ENCODE measurements at places on chromosomes 4 and X.
A peak's percentile ranks its signal among the peaks of the same experiment; 100 is the strongest.

DNA sequence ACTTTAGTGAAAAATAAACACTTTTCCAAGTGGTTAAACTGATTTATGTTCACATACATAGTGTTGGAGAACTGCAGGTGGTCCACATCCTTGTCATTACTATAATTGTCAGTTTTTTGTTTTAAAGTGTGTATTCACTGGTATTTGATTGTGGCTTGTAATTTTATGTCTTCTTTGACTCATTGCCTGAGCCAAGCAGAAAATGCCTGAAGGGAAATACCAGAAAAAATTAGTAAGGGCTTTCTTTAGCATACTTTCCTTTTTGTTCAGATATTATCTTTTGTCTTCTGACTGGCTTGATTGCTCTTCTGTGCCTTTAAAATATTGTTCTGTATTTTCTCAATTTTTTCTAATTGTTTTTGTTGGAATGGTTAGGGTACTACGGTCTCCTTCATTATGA lies 981.3 kb downstream of the C4orf33 start:
- no peak for DNase-seq

GRCh38 chr4:41613821-41614220 lies 75.9 kb downstream of the LIMCH1 start:
- DNase-seq: no peak

DNA sequence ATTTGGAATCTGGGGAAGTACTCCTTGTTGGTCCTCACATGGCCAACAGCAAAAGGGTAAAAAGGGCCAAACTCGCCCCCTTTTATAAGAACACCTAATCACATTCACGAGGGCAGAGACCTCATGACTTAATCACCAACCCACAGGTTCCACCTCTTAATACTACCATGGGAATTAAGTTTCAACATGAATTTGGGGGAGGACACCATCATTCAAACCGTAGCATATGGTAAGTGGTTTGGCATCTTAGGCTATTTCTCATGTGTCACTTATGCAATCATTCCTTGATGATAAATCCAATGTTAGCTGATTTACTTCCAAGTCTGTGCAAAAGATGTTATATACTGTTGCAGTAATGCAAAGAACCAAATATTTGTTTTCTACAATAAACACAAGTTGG lies 302.9 kb upstream of the FAM241A start:
- no peak for DNase-seq

- DNase-seq: peak; percentile 2
Measured at GRCh38 chrX:30735839-30736238, 82.6 kb downstream of the GK start.

DNA sequence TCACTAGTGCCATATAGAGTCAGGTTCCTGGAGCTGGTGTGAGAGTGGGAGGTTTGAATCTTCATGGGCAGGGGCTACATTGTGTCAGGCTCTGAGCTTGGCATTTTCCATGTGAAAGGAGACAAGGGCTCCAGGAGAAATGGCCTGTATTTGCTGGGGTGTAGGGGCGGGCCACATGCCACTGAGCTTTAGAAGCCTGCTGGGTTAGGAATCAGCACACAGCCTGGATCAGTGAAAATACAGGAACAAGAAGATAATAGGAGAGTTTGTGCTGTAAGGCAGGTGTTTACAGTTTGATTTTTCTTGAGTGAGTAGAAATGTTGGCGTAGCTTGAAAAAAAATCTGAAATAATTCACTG lies 35.4 kb downstream of the TBC1D14 start:
- no peak for DNase-seq

- peak; percentile 25 for DNase-seq
Measured at GRCh38 chrX:103175944-103176753, 38.8 kb upstream of the BEX4 start.

DNA sequence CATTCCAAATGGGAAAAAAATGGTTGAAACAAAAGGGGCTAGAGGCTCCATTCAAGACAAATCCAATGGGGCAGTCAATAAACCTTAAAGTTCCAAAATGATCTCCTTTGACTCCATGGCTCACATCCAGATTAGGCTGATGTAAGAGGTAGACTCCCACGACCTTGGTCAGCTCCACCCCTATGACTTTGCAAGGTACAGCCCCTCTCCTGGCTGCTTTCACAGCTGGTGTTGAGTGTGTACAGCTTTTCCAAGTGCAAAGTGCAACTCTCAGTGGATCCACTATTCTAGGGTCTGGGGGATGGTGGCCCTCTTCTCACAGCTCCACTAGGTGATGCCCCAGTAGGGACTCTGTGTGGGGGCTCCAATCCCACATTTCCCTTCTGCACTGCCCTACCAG lies 21.5 kb downstream of the SULT1B1 start:
- no peak for DNase-seq

DNA sequence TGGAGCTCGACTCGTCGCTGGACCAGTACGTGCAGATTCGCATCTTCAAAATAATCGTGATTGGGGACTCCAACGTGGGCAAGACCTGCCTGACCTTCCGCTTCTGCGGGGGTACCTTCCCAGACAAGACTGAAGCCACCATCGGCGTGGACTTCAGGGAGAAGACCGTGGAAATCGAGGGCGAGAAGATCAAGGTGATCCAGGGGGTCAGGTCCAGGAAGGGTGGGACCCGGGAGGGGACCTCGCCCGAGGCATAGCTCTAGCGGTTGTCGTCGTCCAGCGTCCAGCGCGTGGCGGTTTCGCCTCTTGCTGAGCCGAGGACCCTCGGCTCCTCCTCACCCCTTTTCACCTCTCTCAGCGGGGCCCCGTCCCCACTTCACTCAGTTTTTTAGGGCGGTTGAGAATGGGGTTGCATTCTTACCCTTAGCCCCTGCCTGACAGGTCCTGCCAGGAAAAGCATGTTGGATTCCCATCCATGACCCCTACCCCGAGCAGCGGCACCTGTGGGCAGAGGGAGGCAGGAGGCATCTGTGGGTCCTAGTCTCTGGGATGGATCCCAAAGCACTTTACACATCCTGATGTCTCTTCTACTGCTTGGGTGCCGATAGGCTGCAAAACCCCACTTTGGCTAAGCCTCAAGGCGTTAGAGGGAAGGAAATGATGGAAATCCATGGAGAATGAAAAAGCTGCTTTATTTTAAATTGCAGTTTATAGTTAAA lies 524 bp downstream of the RAB33A start:
- no peak for DNase-seq

DNA sequence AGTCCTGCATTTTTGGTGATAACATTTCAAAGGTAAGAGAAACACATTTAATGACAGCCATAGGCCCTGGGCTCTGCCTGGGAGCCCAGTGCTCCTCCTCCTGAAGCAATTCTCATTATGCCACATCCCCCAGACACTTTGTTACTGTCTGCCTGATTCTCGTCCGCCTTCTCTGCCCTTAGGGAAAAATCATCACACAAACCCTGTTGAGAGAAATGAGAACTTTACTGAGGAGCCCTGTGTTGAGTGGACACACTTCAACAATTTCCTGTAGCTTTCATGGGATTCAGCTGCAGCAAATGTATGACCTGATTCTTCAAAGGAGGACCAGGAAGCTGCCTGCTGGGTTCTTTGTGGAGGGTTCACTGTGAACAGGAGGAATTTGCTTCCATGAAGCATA lies 566.5 kb upstream of the FRG1 start:
- DNase-seq: no peak

- DNase-seq: no peak
Measured at GRCh38 chr4:122798101-122798500, 28.5 kb upstream of the FGF2 start.

GRCh38 chrX:9434051-9434550 lies 30.8 kb upstream of the TBL1X start:
- DNase-seq: no peak

DNA sequence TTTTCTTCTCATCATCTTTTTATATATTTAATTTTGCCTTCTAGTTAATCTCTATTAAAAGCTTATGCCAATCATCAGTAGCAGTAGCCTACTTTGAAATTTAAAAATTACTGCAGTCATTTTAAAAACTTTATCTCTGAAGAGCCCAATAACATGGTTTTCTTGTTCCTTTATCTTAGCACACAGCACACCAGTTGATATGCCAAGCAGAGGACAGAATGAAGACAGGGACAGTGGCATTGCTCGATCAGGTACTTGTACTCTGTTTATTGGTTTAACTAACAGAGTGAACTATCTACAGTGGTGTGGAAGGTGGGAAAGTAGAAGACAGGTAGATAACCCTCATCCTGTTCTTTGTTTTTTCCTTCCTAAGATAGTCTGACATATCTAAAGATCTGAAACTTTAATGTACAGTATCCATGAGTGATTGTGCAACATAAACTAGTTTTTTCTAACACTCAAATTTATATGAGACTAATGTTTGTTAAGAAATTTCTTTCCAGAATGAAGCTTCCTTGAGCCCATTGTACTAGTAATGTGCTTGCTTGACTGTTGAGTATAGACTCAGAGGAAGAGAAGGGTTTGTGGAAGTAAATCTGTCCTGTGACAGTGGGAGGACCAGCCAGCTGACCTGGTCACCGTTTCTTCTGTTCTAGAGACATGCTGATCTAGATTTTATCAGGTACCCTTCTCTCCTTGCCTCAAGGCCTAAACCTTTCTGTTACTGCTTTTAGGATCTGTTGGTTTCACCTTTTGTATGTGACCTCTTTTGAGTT lies 66.6 kb downstream of the FNIP2 start:
- no peak for DNase-seq

DNA sequence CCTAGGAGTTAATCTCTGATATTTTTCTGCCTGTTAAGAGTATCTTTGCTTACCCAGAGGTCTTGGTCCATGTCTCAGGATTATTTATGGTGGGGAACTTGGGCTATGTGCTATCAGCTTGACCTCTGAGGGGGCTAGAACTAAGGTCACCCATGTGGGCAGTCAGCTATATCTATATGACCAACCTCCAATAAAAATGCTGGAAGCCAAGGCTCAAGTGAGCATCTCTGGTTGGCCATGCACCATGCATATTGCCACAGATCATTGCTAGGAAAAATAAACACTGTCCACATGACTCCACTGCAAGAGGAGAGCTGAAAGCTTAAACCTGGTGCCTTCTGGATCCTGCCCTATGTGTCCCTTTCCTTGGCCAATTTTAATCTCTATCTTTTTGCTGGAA lies 196.5 kb upstream of the SLC7A11 start:
- no peak for DNase-seq

DNA sequence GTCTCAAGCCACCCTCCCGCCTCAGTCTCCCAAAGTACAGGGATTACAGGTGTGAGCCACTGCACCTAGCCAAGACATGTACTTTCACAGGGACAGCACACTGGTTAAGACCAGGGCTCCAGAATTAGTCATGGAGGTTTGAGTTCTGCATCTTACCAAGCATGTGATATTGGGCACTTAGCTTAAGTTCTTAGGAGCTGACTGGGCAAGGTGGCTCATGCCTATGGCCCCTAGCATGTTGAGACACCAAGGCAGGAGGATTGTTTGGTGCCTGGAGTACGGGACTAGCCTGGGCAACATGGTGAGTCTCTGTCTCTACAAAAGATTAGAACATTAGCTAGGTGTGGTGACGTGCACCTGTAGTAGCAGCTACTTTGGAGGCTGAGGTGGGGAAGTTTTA lies 2.6 kb upstream of the TMEM192 start:
- no peak for DNase-seq

DNA sequence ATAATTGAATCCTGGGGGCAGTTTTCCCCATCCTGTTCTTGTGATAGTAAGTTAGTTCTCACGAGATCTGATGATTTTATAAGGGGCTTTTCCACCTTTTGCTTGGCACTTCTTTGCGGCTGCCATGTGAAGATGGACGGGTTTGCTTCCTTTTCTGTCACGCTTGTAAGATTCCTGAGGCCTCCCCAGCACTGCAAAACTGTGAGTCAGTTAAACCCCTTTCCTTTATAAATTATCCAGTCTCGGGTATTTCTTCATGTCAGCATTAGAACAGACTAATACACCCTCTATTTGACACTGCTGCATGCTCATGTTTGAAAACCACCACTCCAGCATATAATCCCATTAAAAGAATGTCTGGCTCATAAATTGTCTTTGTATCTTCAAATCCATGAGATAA lies 264.4 kb upstream of the ITM2A start:
- DNase-seq: no peak

DNA sequence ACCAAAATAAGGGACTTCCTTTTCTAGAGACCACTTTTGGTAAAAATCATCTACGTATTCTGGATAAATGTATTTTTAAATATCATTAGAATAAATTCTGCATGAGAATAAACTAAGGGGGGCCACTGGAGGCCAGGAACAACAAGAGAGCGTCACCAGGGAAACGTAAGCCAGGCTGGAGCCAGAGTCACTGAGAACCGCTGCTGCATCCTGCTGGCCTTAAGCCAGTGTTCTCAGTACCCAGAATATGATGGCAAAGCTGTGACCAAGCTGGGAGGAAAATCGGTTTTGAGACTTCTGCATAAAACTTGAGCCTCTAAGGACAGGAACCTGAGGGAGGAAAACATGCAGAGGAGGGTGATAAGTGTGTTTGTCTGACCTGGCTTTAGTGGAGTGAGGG lies 63.0 kb upstream of the FAM9A start:
- no peak for DNase-seq

GRCh38 chrX:109393859-109394258 lies 88.0 kb downstream of the GUCY2F start:
- no peak for DNase-seq

DNA sequence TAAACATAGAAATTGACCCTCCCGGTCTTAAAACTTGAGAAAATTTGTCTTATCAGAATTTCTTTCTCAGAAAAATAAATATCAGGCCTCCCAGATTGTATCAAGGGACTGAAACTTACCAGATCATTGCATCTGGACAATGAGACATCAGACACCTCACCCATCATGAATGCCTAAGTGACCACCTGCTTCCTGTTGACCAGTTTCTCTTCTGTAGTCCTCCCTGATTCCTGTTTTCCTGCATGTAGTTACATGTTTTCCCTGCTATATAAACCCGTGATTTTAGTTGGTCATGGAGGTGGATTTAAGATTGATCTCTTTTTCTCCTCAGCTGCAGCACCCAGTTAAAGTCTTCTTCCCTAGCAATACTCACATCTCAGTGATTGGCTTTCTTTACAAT lies 548.1 kb downstream of the PPP4R3C start:
- DNase-seq: no peak

DNA sequence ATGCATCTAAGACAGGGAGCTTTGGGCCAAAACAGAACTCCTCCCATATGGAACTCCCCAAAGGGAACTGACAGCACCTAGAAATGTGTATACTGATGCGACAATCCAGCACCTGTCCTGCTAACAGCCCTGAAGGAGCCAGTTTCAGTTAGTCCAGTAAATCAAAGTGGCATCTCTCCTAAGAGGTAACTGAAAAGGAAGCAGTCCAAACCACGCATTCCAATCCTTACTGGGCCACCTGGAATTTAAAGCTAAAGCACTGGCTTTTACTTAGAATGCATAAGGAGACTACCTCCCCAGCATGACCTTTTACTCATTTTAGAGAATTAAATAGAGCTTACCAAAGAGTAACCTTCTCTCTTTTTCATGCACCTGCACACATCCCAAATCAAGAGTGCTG lies 586.8 kb upstream of the PITX2 start:
- DNase-seq: no peak
